ENCODE measurements at places on chromosomes 4 and X.

- no peak for DNase-seq
- no peaks in the 10 kb centered on the region for H3K36me3 ChIP-seq
- no peaks in the 10 kb centered on the region for H3K27me3 ChIP-seq
These were observed 99.2 kb downstream of the DOCK11 start for GRCh38 chrX:118594697-118595420.

DNA sequence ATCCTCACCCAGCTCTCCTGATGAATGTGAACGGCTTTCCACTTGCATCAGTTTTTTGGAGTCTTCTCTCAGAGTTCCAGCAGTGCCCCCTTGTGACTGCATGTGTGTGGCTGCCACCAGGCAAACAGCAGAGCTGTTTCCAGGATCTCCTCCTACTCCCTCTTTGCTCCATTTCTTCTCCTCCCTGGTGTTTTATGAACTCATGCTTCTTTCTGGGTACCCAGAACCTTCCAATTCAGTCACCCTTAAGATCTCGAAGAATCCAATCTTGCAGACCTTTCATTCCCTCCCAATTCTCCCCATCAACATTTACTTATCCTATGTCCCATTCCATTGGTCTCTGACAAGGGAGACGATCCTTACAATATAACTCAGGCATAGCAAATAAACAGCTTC is 6.8 kb upstream of the TCEANC start:
- no peak overlapping the region for H3K27ac ChIP-seq
- H3K4me3 ChIP-seq: no peak overlapping the region
- no peaks in the 10 kb centered on the region for H3K27me3 ChIP-seq

GRCh38 chr4:109952612-109953011 is 39.9 kb downstream of the EGF start:
- H3K27ac ChIP-seq: no peak overlapping the region
- H3K4me1 ChIP-seq: no peaks in the 10 kb centered on the region
- H3K27me3 ChIP-seq: no peaks in the 10 kb centered on the region
- H3K36me3 ChIP-seq: no peaks in the 10 kb centered on the region

DNA sequence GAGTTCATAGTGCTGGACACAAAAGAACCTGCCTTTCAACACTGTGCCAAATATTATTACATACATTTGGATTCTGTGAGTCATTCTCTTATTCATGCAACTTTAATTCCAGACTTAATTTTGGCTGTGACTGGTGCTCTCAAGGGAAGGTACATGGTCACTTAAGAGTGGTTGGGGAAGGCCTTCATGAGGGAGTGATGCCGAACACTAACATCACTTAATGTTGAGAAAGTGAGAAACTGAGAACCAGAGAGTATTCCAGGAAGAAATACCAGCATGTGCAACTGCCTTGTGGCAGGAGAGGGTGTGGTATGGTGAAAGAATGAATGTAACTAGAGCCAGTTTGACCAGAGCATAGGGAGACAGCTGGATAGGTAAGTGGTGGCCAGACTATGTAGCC is 41.5 kb upstream of the FHDC1 start:
- H3K36me3 ChIP-seq: peaks cover 1% of the 10 kb centered on the region
- no peak overlapping the region for H3K27ac ChIP-seq
- H3K4me3 ChIP-seq: no peak overlapping the region
- no peak for DNase-seq

Measured in transverse colon (tissue), 4 donors.